Smooth muscle cell of bladder (primary cell): ENCODE measurements at places on chromosomes 11 and 22. TPM values are rescaled to one million over a fixed set of nuclear protein-coding genes. Genes with fewer than 3 reads are reported as not detected.

DENND6B gene
- total RNA-seq, result 1.6 and 2.1 TPM in 2 replicates

CALCA gene
- total RNA-seq, result not detected in 2 replicates

PRG3 gene
- total RNA-seq, result not detected in 2 replicates

POTEH gene
- total RNA-seq, result not detected in 2 replicates

TRIM48 gene
- total RNA-seq, result not detected in 2 replicates

SAA4 gene
- not detected in 2 replicates for total RNA-seq

OR2AT4 gene
- total RNA-seq, result not detected in 2 replicates

HOATZ gene
- not detected in 2 replicates for total RNA-seq

PARVA gene
- total RNA-seq, result 38.3 and 42.9 TPM in 2 replicates

SMC1B gene
- total RNA-seq, result not detected in 2 replicates

EXPH5 gene
- 0.09 and 1.00 TPM in 2 replicates for total RNA-seq

PTS gene
- total RNA-seq, result 66.3 and 67.7 TPM in 2 replicates

TH gene
- total RNA-seq, result not detected in 2 replicates

MUC6 gene
- total RNA-seq, result not detected in 2 replicates

MB gene
- not detected in 2 replicates for total RNA-seq

GGTLC2 gene
- total RNA-seq, result not detected in 2 replicates
